ENCODE measurements at places on chromosomes 7 and 10.

DNA sequence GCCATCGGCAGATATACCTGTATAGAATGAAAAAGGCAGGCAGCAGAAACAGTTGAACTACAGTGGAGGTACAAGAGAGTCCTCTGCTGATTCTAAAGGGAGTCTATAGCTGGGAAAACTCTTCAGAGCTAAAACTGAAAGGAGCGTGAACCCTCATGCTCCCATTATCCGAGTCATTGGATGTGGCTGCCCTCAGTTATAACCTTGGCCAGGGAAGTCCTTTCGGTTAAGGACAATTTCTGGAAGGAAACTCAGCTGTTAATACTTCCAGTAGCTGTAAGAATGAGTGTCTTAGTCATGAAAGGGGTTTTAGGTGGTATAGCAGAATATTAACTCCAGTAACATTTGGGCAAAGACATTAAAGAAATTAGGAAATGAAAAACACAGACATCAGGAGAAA lies 14.6 kb upstream of the GNAT3 start:
- DNase-seq: no peak

DNA sequence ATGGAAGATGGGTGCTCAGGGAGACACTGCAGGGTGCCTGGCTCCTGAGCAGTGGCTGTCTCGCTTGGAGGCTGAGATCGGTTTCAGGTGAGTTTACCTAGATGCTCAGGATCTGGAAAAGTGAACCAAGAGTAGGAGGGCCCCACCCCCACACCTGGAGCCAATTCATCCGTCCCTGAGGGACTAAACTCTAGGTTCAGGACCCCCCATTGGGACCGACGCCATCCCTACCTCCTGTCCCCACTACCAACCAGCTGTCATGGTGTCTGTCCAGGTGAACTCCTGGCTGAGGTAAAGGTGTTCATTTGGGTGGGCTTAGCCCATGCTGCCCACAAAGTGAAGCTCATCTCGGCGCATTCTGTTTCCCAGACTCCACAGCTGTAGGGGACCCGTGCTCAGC lies 174.6 kb upstream of the PLPP4 start:
- DNase-seq: no peak

- DNase-seq: no peak
These were observed 28.7 kb downstream of the UPF2 start for GRCh38 chr10:12013926-12014325.

DNA sequence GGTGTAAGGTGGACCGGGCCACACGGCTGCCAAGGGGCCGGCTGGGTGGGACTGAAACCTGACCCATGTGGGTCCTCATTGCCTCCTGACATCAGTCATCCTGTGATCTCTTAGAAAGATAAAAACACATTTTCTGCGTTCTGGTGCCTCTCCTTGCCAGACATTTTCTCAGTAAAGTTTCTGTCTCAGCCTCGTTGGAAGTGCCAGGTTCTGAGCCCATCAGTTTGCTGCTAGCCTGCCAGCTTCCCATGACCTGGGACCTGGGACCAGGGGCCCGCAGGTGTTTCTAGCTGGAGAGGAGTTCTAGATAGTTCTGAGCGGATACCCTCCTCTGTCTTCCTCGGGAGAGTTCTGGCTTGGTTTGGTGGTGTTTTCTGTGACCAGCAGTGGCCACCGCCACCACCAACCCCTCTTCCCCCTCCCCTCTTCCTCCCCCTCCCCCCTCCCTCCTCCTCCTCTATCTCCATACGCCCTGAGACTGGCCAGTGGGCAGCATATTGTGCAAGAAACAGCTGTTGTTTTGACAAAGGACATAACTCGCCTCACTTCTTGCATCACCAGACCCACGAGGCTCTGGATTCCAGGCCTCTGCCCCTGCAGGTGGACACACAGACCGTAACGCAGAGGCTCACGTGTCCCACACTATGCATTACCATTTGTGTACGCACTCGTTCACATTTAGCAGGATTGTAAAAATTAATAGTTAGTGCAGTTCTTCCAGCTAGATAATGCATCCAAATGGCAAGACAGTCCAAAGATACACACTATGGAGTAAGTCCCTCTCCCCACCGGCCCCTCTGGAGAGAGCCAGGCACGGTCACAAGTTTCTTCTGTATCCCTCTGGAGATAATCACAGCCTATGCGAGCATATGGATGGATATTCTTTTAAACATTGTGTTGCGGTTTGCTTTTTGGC lies 94.6 kb downstream of the CUX1 start:
- no peak for DNase-seq

GRCh38 chr10:117817116-117817515 lies 229.6 kb downstream of the RAB11FIP2 start:
- no peak for DNase-seq
